ENCODE measurements at places on chromosomes 4 and X.

DNA sequence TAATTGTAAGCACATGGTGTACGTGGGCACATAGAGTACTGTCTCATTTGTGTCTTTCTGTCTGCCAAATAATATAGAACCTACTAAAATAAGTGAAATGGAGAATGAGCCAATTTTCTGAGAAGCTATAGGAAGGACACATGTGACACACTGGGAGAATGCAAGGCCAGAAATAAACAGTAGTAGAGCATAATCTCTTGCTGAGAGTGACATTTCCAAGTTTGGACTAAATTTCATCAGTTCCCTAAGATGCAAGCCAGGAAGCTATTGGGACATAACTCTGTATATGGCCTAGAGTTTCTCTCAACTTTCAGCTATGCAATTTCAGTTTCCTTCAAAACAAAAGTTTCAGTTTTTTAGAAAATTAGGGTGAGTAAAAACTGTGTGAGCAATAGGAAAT, 638.7 kb downstream of the PCDH18 start:
- DNase-seq = no peak

DNA sequence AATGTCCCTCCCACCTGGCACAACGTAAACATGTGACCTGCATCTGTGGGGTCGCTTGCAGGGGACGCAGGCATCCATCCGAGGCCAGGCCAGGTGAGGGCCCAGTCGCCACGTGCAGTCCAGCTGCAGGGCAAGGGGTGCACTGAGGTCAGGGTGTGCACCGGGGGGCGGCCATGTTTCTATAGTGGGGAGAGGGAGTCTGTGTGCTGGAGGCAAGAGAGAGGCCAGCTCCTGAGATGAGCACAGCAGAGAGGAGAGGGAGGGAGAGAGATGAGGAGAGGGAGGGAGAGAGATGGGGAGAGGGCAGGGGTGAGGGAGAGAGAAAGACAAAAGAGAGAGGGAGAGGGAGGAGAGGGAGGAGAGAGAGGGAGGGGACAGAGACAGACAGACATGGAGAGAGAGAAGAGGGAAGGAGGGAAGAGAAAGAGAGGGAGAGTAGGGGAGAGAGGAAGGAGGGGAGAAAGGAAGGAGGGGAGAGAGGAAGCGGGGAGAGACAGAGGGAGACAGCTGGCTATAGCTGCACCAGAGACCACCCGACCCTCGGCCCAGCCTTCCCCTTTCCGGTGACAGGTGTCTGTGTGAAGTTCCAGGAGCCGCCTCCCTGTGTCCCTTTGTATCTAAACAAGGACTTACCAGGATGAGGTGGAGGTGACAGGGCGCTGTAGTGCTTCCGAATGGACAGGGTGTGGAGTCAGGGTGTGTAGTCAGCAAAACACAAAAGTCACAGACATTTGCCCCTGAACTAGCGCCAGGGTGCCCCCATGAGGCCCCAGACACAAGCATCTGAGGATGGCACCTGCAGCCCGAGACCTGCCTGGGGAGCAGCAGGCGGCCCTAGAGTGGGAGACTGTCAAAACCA, 68.7 kb downstream of the ADRA2C start:
- DNase-seq = no peak

DNA sequence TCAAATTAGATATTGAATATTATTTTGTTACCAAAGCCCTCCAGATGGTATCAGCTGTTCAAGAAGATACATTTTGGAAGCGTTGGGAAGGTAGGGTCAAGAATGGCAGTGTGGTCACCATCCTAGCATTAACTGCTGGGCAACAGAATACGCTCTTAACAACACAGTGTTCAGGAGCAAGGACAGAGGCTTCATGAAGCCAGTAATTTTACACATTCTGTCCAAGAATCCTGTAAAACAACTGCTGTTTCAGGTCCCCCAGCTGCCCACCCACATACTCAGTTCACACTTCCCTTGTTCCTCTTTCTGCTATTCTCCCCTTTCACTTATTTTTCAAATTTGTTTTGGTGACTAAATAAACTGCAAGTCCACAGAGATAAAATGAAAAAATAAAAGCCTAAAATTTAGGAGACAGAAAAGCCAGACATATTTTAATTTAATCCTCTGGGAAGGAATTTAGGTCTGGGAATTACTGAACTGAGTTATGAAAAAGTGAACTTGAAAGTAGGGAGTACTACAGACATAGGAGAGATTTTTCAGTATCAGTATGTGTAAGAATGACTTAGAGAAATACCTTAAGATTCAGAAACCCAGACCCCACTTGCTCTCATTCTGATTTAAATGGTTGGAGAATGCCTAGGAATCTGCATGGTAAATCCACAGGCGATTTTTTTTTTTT, 406.7 kb downstream of the MAPK10 start:
- no peak for DNase-seq

- no peak for DNase-seq
Measured at GRCh38 chr4:155491336-155492120, 114.8 kb upstream of the MAP9 start.

DNA sequence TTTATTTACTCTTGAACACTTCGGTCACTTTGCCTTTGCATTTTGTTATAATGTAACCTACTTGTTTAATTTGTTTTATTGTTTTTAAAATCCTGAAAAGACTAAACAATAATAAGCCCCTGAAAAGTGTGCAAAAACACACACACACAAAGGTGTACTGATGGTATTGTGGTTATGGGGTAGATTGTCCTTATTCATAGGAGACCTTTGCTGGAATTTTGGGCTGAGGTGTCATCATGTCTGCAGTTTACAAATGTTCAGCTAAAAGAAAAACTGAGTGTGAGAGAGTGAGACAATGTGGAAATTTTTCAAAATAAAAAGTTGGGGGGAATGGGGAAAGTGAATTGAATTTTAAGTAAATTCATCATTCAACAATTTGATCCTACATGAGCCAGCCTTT, 174.9 kb downstream of the QDPR start:
- DNase-seq = no peak

GRCh38 chrX:11462648-11463047, 169.4 kb downstream of the AMELX start:
- DNase-seq = no peak

GRCh38 chr4:102823464-102823863, 3.9 kb downstream of the UBE2D3 start:
- no peak for DNase-seq

DNA sequence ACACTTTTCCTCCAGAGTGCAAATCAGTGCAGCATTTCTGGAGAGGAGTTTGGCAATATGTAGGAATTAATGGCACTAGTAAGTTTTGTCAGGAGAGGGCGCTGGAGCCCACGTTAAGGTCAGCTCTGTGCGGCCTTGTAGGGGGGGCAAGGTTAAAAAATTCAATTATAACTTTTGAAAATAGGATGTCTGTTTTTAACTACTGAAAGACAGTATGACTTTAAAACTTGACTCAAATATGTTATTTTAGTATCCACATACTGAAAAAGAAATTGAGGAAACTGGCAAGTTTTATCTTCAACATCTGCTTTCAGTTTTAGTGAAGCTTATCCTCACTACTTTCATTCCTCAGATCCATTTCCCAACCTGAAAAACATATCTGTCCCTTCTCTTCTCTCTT, 30.9 kb upstream of the HSD17B13 start:
- DNase-seq = peak; percentile 39

DNA sequence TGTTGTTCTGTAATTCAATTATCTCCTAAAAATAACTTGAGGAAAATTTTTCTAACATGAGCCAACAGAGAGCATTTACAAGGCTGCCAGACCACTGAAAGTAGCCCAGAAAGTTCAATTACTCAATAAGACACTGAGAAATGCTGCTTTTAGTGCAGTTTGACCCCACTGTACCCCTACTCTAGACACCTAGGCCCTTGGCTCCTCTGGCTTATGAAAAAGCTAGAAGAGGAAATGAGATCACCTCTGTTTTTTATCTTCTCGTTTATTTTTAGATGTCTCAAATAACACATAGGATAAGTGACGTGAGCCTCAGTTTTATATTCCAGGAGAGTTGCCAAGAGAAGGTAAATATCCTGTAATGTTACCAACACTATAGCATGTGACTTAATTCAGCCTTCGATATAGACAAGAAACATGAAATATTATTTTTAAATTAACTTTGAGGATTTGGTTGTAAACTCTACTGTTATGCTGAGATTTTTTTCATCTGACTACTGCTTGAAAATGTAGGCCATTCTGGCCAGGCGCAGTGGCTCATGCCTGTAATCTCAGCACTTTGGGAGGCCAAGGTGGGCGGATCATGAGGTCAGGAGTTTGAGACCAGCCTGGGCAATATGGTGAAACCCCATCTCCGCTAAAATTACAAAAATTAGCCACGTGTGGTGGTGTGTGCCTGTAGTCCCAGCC, 24.4 kb downstream of the TNIP3 start:
- no peak for DNase-seq

DNA sequence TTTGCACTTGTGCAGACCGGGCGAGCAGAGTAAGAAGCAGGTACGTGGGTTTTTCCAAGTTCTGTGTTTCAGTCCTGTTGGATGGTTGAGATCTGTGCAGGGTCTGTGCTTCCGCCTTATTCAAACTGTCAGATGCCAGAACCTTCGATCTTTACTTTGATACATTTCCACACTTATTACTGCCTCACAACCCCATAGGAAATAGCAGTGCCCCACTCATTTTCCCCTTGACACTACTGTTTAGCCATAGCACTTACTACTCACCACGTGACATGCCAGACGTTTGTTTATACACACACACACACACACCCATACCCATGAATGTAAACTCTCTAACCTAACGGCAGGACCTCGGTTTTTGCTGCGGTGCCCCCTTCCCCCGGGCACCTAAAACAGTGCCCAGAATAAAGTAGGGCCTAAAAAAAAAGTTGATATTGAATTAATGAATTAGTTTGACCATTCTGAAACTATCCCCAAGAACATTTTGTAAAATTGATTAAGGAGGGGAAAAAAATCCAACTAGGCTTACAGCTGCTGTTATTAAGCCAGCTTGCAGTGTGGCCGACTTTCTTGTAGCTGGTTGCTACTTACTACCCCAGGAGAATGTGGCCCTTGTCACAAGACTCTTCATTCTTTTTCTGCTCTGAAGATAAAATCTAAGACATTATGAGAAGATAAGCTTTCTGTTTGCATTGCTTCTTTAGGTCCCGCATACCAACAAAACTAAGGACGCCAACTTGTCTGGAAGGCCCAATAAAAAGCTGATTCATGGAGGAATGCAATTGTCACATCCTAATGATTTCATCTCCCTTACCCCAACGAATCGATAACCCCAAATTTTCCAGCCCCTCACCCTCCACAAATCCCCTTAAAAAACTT, 704 bp upstream of the SEPSECS start:
- DNase-seq = no peak

- DNase-seq = no peak
Measured at GRCh38 chr4:174531486-174531885, 9.2 kb upstream of the HPGD start.

- DNase-seq = no peak
Measured at GRCh38 chr4:102610476-102610875, 109.3 kb downstream of the NFKB1 start.

GRCh38 chr4:136810626-136811025, 721.7 kb downstream of the PCDH18 start:
- DNase-seq = no peak

- no peak for DNase-seq
Measured at GRCh38 chrX:128543114-128543513, 490.9 kb upstream of the ACTRT1 start.

DNA sequence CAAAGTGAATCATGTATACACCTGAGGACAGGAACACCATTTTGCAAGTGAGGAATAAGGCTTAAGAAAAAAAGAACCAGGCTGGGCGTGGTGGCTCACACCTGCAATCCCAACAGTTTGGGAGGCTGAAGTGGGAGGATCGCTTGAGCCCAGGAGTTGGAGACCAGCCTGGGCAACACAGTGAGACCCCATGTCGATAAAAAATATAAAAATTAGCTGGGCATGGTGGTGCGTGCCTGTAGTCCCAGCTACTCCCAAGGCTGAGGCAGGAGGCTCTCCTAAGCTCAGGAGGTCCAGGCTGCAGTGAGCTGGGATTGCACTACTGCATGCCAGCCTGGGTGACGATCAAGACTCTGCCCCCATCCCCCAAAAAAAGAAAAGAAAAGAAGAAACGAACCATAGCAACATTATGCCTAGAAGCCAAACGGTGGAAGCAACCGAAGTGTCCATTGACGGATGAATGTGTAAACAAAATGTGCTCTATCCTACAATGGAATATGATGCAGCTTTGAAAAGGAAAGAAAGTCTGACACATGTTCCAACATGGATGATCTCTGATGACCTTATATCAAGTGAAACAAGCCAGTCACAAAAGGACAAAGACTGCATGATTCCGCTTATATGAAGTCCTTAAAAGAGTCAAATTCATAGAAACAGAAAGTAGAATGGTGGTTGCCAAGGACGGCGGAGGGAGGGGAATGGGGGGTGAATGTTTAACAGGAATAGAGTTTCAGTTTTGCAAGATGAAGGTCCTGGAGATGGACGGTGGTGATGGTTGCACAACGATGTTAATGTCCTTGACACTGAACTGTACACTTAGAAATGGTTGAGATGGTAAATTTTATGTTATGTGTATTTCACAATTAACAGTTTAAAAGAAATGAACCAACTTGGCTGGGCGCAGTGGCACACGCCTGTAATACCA, 8.6 kb upstream of the KIAA0232 start:
- no peak for DNase-seq

DNA sequence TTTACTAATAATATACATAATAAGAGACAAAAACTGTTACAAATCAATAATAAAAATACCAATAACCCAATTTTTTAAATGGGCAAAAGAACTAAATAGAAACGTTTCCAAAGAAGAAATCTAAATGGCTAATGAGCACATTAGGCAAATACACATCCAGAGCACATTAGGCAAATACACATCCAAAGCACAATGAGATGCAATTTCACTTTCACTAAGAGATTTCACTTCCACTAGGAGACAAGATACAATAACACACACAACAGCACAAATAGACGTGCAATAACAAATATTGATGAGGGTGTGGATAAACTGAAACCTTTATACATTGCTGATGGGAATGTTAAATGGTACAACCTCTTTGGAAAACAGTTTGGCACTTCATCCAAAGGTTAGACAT, 250.7 kb downstream of the ARAP2 start:
- DNase-seq = no peak

GRCh38 chrX:20515841-20516461, 249.2 kb upstream of the RPS6KA3 start:
- no peak for DNase-seq

DNA sequence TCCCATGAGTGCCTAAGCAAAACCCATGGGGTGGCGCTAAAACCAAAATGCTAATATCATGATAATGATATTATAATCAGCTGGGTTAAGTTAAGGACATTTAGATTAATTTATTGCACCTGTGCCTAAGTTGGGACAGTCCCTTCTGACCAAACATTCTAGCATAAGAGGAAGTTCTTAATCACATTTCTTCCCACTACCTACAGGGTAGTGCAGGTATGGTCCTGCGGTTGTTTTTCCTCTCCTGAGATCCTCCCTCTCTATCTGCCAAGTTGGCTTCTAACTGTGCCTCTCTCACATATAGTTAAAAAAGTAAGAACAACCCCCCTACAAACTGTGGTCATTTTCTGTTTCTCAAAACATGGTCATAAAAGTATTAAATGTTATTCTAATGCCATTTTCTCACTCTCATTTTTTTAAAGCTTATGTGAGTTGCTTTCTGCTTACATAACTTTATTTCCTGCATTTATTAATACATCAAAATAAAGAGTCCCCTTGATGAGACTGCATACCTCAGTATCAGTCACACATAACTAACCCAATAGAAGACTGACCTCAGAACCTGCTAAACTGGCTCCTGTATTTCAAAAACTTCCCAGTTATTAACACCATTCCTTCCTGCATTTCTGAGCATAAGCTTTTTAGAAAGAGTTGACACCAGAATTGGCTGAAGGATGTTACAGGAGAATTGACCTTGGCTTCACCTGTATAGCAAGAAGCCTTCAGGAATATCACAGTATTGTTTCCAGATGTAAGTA, 1332.5 kb downstream of the FSTL5 start:
- no peak for DNase-seq

- no peak for DNase-seq
Measured at GRCh38 chr4:10054571-10055041, 33.3 kb upstream of the SLC2A9 start.

Measured in pancreas (tissue), 10 donors.